Suppressor macrophage treated with lipopolysaccharide for 4 hours (primary cell): ENCODE measurements at places on chromosomes 12 and 14.

GRCh38 chr14:25092258-25092740 lies 42.4 kb upstream of the STXBP6 start:
- DNase-seq = no peak

DNA sequence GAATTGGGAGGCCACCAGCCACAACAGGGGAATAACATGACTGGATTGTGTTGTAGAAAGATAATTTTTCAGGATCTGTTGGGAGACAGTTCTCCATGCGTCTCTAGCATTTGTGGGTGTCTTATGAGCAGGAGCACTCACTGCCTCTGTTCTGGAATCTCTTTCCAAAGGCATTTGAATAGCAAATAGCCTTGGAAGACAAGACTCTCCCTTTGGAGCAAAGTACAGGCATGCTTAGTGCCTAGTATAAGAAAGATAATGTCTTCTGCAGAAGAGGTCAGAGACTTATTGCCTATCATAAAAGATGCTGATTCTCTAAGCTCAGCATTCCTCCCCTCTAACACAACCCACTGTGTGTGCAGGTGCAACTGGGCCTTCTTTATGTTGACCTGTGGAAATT lies 58.3 kb downstream of the VCPKMT start:
- DNase-seq = no peak

- DNase-seq = no peak
These were observed 59.1 kb downstream of the DUSP16 start for GRCh38 chr12:12503384-12504078.

- no peak for DNase-seq
These were observed 1100.6 kb downstream of the GALC start for GRCh38 chr14:86892152-86892956.

DNA sequence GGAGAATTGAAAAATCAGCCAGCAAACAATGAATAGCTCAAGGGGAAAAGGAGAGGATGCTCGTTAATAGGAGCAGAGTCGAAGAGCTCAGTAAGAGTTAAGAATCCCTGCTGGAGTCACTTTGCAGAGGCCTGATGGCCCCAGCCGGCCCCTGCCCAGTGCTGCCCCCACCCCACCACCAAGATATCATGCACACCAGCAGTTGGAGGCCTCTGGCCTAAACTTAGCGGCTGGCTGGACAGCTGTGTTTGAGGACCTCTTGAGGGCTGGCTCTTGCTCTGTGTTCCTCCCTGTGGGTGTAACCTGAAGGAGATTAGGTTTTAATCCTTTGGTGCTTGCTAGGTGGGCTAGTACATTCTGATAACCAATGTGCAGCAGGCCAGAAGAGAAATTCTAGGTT lies 142.0 kb downstream of the PLXNC1 start:
- no peak for DNase-seq

DNA sequence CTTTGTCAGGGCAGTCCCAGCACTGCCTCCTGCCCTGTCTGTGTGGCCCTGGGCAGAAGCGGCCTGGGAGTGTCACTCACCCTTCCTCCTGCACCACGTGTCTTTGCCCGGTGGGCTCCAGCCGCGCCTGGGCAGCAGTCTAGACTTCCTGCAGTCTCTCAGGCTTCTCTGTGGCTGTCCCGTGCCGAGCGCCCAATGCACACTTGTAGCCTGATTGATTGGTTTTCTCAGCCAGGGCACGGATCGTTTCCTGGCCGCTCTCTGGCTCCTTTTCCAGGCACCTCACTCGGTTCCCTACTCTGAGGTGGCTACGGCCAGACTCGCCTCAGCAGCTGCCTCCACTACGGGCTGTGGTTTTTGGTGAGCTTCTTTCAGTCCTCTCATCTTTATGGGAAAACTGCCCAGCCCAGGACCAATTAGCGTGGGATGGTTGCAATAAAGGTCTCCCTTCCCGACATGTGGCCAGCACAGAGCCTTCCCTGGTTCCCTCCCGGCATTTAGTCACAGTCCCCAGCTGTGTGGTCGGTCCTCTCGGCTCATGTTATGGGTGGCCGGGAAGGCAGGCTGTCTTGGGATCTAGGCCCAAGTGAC lies 133.1 kb downstream of the CACNA1C start:
- DNase-seq = no peak
